ENCODE measurements at places on chromosomes 7 and 10. TPM values are rescaled to one million over a fixed set of nuclear protein-coding genes. Genes with fewer than 3 reads are reported as not detected.

The KIFBP gene
- 25.9 TPM for total RNA-seq

The CYP2W1 gene
- not detected for total RNA-seq

The SPDYE11 gene
- total RNA-seq: not detected

The OR2A12 gene
- total RNA-seq: not detected

The CALHM1 gene
- not detected for total RNA-seq

The HOXA2 gene
- 2.8 TPM for total RNA-seq

The PAX2 gene
- not detected for total RNA-seq

The ZWINT gene
- 17.0 TPM for total RNA-seq

The LRRD1 gene
- total RNA-seq: 0.56 TPM

The CYP3A7 gene
- 1.0 TPM for total RNA-seq

The EPHA1 gene
- total RNA-seq: 0.91 TPM

The DDX21 gene
- total RNA-seq: 71.6 TPM

The ATOH7 gene
- total RNA-seq: 0.48 TPM

The H2BK1 gene
- total RNA-seq: not detected

The NACAD gene
- total RNA-seq: 6.1 TPM

The FOXL3 gene
- not detected for total RNA-seq

The CDK1 gene
- total RNA-seq: 57.7 TPM

The GPR158 gene
- 0.40 TPM for total RNA-seq

The COPS6 gene
- total RNA-seq: 58.0 TPM

The SKAP2 gene
- total RNA-seq: 27.4 TPM

The PLXDC2 gene
- 11.2 TPM for total RNA-seq

The CUTC gene
- total RNA-seq: 21.4 TPM

The TSPAN15 gene
- total RNA-seq: 4.4 TPM

The LBX1 gene
- not detected for total RNA-seq

The PRKCQ gene
- total RNA-seq: 0.24 TPM

The NPM3 gene
- total RNA-seq: 124 TPM

The SPAM1 gene
- total RNA-seq: not detected

The DNAJC9 gene
- 30.8 TPM for total RNA-seq

The NPC1L1 gene
- total RNA-seq: 0.24 TPM

The LYZL2 gene
- not detected for total RNA-seq

The NYAP1 gene
- 10.5 TPM for total RNA-seq

The TPST1 gene
- 71.6 TPM for total RNA-seq

The SPDYE1 gene
- not detected for total RNA-seq

The GAD2 gene
- total RNA-seq: not detected

The SNX10 gene
- total RNA-seq: 0.26 TPM

The VIPR2 gene
- not detected for total RNA-seq

The POU6F2 gene
- not detected for total RNA-seq

The HELLS gene
- 24.2 TPM for total RNA-seq

The GHRHR gene
- not detected for total RNA-seq

The ZNF783 gene
- total RNA-seq: 5.8 TPM

The RNF148 gene
- not detected for total RNA-seq

The CALML3 gene
- total RNA-seq: not detected

The PIK3CG gene
- 0.13 TPM for total RNA-seq

The AGR3 gene
- not detected for total RNA-seq

The SPDYE9 gene
- not detected for total RNA-seq

The CEP55 gene
- total RNA-seq: 8.3 TPM

The PAPSS2 gene
- 44.0 TPM for total RNA-seq

The KLLN gene
- total RNA-seq: 0.78 TPM

The MARCHF5 gene
- 15.3 TPM for total RNA-seq

The C10orf53 gene
- not detected for total RNA-seq

The HKDC1 gene
- total RNA-seq: 0.13 TPM

All from epithelial cell of alveolus of lung (primary cell).